ENCODE measurements at places on chromosomes 2 and 18.

- DNase-seq, result no peak
Observed at GRCh38 chr2:235698028-235698427, 204.2 kb downstream of the AGAP1 start.

DNA sequence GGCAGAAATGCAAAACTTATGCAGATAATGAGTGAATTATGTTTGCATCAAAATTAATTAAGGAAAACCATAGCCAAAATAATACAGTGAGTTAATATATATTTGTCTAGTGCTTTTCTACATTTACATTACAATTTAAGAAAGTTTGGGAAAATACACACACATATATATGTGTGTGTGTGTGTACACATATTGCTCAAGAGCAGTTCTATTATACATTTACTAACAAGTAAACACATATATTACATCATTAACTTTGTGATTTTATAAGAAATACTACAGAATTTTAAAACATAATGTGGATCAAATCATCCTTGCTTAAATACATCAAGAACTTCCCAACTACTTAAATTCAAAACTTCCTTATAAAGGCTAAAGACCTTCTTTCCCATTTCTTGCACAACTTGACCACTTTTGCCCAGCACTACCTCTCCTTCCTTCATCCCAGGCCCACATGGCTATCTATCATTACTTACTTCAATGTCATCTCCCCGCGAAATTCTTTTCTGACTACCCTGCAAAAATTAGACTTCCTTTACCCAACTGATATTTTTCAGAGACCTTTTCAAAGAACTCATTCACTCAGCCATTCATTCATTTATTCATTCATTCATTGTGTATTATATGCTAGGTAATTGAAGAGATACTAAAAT lies 68.4 kb downstream of the COL5A2 start:
- DNase-seq, result no peak

- no peak for DNase-seq
Observed at GRCh38 chr2:88443353-88443938, 9.0 kb downstream of the FOXI3 start.

GRCh38 chr2:156118753-156119416 lies 213.6 kb downstream of the NR4A2 start:
- no peak for DNase-seq

DNA sequence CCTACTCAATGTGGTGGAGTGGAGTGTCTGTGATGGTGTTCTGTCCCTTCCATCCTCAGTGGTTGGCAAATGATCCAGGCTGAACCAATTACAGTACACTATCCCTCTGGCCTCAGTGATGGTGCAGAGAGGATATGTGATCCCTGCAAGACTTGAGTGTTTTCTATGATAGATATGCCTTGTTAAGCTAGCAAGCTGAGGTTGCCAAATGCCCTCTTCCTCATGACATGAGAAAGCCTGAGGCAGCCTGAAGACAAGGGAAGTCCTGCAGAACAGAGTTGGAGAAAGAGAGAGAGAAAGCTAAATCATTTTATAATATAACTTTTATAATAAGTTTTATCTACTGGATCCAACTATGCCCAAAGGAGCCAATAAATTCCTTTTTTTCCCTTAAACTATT lies 41.6 kb upstream of the GORASP2 start:
- DNase-seq, result no peak

GRCh38 chr2:33008716-33009115 lies 62.0 kb downstream of the LTBP1 start:
- DNase-seq, result no peak

DNA sequence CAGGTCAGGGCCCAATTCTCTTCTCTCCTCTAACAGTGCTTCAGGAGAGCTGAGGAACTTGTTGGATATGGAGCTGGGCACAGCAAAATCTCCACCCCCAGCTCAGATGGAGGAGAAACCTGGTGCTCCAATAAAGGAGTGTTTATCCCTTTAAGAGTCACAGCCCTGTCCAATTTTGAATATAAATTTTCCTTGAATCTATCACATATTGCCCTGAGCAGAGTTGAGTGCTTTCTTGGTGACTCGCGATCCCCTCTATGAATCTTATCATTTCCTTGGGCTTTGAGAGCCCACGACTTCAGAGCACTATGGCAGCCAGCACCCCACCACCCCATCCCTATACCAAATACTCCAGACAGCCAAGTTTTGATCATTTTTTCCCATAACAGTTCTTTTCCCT lies 34.4 kb upstream of the SMAD7 start:
- no peak for DNase-seq

GRCh38 chr2:46841621-46842020 lies 74.0 kb downstream of the MCFD2 start:
- no peak for DNase-seq

DNA sequence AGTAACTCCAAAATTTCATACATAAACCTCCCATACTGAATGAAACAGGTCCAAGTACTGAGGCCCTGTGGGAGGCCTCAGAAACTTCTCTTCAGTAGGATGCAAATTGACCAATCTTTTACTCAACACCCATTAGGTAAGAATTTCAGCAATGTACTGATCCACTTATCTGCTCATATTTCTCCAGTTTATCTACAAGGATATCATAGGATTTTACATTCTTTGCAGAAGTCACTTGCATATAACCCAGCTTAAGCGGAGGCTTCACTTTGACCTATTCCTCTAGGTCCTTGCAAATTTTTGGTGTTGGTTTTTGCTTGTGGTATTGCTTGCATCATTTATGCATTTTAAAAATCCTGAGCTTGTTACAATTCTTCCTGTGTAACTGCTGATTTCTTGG lies 28.8 kb upstream of the SLC3A1 start:
- DNase-seq, result no peak

- no peak for DNase-seq
Observed at GRCh38 chr2:202344178-202344577, 31.9 kb upstream of the BMPR2 start.

DNA sequence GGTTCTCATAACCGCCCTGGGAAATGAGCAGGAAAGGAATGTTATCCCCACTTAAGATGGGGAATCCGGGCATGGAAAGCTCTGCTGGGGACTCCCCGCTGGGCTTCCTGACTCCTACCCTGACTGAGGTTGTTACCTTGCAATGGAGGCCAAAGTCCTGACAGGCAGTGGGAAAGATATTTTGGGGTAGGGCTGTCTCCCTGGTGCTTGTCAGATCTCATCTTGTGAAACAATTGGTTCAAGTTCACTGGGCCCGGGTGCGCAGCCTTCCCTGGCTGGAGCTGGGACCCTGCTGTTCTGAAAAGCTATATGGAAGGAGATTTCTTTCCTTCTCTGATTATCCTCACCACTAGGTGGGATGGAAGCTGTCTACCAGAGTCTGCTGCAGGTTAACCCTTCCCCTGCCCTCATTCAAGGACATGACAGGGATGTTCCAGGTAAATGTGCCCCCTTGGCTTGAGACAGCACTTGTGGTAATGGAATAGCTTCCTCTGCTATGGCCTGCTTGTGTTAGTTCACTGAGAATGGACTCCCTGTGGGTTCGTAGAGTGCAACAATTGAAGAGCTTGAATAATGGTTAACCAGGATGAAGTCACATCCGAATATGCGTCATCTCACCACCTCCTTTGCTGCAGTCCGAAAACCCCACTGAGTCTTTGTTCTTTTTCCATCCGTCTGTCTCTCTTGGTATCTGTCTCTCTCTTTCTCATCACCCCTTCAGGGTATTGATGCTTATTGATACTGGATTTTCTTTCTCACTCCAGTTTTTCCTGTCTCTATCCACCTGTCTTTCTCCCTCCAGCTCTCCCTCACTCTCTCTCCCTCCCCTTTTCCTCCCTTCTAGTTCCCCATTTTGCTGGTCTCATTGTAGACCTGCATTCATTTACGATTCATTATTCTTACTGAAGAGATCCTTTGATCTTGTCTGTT lies 67.8 kb upstream of the EPAS1 start:
- DNase-seq, result no peak

- no peak for DNase-seq
Observed at GRCh38 chr2:42706836-42707235, 57.1 kb downstream of the OXER1 start.

DNA sequence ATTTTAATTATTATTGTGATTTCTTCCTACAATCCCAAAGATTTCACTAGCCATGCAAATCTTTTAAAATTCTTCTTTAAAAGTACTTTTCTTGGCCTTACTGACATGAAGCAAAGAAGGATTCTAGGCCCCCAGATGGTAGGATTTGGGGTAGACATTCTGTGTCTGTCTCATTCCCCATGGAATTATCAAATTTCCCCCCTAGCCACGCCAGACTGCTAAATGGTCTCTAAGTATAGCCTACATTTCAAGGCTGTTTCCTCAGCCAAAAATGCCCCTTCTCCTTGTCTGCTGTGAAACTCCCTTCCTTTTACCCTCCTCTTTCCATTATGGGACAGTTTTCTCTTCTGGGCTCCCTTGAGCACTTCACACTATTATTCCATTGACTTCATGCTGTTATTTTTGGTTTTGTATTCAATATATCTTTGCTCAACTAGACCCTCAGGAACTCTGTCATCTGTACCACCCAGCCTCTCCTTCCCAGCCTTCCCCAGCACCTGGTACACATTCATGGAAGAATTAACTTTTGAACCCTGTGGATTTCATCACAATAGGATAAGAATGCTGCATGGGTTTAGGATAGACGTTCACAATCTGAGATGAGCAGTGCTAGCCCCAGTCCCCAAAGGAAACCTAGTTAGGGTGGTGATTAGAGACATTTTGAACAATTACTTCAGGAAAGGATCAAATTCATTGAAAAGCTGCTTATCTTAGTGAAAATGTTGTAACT lies 21.5 kb upstream of the CYP1B1 start:
- no peak for DNase-seq

DNA sequence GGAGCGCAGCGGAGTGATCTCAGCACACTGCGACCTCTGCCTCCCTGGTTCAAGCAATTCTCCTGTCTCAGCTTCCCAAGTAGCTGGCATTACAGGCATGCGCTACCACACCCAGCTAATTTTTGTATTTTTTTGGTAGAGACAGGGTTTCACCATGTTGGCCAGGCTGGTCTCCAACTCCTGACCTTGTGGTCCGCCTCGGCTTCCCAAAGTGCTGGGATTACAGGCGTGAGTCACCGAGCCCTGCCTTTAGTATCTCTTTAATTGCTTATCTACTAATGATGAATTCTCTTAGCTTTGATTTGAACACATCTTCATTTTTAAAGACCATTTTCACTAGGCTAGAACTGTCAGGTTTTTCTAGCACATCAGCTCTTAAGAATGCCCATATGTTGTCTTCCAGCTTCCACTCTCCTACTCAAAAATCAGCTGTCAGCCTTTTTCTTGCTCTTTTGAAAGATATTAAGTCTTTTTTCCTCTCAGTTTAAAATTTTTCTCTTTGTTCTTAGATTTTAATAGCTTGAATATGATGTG lies 16.1 kb upstream of the MFSD2B start:
- no peak for DNase-seq

- DNase-seq, result no peak
Observed at GRCh38 chr2:189492451-189492850, 51.2 kb downstream of the WDR75 start.

GRCh38 chr2:178512484-178512883 lies 32.2 kb downstream of the PLEKHA3 start:
- no peak for DNase-seq

- no peak for DNase-seq
Observed at GRCh38 chr2:45496869-45497268, 114.2 kb downstream of the SRBD1 start.

DNA sequence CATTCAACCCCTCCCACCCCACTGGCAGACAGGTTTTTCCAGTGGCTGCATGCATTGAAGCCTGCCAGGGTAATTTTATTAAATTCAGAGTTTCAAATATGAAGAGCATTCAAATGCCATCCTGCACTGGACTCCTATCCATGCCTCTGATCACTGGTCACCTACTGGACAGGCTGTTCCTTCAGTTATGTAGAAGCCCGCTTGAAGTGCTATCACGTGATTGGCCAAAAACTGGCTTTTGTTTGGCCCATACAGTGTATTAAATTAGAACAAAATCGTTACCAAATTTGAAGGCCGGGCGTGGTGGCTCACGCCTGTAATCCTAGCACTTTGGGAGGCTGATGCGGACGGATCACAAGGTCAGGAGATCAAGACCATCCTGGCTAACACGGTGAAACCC lies 464.1 kb downstream of the TSN start:
- no peak for DNase-seq

GRCh38 chr2:239229545-239230279 lies 171.1 kb downstream of the HDAC4 start:
- DNase-seq, result no peak

GRCh38 chr2:200640176-200640575 lies 54.4 kb downstream of the AOX1 start:
- DNase-seq, result no peak

GRCh38 chr2:27076323-27076722 lies 2.1 kb upstream of the EMILIN1 start:
- no peak for DNase-seq

GRCh38 chr2:98927027-98927426 lies 9.0 kb downstream of the CRACDL start:
- DNase-seq, result no peak

- no peak for DNase-seq
Observed at GRCh38 chr2:53202063-53202462, 565.5 kb upstream of the CHAC2 start.

DNA sequence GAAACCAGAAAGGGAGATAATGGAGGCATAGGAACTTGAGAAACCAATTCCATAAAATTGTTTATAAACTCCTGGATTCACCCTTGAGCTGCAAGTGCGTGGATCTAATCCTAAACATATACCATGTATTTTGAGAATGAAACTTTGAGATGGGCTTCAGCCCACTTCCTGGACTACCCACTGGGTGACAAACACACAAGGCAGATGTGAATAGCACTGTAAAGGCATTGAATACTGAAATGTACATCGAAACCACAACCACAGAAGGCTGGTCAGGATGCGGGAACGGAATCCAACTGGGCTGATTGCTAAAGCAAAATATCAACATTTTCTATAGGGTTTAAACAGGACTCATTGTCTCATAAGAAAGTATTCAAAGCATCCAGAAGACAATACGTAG lies 228.5 kb upstream of the ZEB2 start:
- no peak for DNase-seq

- DNase-seq, result no peak
Observed at GRCh38 chr18:60044290-60045006, 144.7 kb downstream of the PMAIP1 start.

- no peak for DNase-seq
Observed at GRCh38 chr2:31241625-31242270, 7.8 kb downstream of the EHD3 start.

DNA sequence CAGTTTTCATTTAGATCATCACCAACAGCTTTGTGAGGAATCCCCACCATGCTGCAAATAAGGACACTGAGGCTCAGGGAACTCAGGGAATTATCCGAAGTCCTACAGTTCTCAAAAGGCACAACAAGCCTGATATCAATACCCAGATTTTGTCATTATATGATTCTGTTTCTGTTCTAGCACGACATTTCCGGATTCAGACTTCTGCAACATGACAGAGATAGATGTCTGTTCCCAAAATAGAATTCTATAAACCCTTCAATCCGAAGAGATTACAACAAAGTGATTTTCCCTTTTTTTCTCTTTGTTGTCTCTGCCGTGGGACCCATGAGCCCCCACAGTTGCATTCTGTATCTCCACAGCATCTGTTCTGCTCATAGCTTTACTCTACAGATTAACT lies 72.0 kb downstream of the DOCK10 start:
- no peak for DNase-seq

GRCh38 chr2:8107621-8108378 lies 574.1 kb upstream of the ID2 start:
- no peak for DNase-seq

GRCh38 chr2:48519593-48519992 lies 10.4 kb upstream of the STON1 start:
- no peak for DNase-seq

GRCh38 chr18:78776151-78776550 lies 203.5 kb upstream of the SALL3 start:
- no peak for DNase-seq

- DNase-seq, result no peak
Observed at GRCh38 chr2:1868683-1869141, 124.4 kb upstream of the PXDN start.

All from stimulated activated CD4-positive, alpha-beta T cell treated with anti-CD3 and anti-CD28 coated beads, Interleukin-12 subunit alpha, Interleukin-12 subunit beta, amount 100 ng/mL, for 4 hours (primary cell).